ENCODE measurements at places on chromosomes 5 and 9.

GRCh38 chr9:16157216-16157615, 604.4 kb downstream of the CCDC171 start:
- DNase-seq = no peak

GRCh38 chr5:159163027-159163700, 46.2 kb downstream of the RNF145 start:
- DNase-seq = no peak

DNA sequence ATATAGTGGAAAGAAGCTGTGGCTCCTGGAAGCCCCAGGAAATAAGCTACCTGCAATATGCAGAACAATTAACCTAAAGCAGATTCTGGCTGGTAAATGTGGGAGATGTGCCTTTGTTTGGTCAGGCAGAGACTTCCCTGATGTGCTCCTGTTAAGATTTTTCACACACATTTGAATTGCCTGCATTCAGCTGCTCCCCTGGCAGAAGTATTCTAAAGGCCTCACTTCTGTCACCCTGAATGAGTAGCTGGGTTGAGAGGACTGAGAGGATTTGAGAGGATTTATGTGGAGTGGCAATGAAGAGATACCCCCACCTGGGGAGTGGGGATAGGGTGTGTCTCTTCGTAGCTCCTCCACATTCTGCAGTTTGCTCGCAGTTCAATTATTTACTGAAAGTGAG, 130.5 kb downstream of the ST8SIA4 start:
- no peak for DNase-seq

DNA sequence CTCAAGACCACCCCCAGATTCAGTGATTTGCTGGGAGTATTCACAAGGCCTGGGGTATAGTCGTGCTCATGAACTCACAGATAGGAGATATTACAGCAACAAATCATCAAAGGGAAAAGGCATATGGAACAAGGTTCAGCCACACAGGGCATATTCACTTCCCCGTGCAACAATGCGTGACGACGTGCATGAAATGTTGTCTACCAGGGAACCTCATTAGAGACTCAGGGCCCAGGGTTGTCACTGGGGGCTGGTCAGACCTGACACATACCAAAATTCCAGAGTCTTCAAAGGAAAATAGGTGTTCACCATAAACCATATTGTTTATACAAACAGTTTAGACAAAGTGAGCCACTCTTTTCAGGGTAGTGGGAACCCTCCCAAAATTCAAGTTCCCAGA, 212.4 kb downstream of the RFK start:
- no peak for DNase-seq

GRCh38 chr9:2764353-2764752, 47.0 kb downstream of the KCNV2 start:
- DNase-seq = peak; percentile 67

DNA sequence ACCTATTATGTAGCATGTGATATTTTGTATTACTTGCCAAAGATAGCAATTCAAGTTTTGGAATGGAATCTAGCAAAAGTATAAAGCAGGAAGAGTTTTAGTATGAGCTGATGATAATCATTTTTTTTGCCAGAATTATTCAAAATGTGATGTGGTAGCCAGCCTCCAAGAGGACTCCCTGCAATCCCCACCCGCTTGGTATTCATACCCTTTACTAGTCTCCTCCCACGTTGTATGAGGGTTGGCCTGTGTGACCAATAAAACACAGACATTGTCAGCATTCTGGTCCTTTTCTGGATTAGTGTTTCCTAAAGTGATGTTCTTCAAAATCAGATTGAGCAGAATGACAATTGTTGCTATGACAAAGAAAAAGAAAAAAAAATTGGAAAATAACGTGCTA, 63.8 kb downstream of the TARS1 start:
- no peak for DNase-seq

DNA sequence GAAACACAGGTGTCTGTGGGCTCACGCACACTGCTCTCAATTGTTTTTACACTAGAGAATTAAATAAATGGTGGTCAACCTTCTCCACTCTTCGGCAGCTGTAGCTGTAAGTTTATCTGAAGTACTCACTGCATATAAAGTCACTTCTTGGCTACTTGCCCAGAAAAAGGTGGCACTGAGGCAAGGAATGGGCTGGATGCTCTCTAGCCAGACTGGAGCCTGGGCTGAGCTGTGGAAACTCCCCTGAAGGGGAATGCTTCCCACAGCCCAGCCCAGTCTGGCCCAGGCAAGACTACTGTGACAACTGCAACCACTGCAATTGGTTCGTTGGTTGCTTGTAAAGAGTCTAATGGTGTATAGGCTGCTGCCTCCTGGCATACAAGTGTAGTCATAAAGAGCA, 4.5 kb downstream of the LEAP2 start:
- no peak for DNase-seq

- no peak for DNase-seq
Measured at GRCh38 chr5:106380736-106381135, 1290.0 kb downstream of the EFNA5 start.

DNA sequence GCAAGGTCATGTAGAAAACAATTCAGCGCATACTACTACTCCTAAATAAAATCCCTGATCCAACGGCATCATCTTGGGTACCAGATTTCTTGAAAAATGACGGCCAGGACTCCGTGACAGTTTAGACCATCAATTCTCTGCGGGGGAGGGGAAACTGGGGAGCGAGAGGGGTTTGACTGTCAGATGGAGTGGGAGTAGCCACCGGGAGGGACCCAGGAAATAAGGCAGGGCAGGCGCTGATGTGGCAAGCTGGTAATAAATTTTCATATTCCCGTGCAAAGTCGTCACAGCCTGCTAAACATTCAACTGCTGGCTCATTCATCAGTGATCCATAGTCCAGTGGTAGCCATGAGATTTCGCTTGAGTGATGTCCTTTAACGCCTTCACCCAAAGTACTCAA, 457 bp upstream of the CDH18 start:
- DNase-seq = no peak

DNA sequence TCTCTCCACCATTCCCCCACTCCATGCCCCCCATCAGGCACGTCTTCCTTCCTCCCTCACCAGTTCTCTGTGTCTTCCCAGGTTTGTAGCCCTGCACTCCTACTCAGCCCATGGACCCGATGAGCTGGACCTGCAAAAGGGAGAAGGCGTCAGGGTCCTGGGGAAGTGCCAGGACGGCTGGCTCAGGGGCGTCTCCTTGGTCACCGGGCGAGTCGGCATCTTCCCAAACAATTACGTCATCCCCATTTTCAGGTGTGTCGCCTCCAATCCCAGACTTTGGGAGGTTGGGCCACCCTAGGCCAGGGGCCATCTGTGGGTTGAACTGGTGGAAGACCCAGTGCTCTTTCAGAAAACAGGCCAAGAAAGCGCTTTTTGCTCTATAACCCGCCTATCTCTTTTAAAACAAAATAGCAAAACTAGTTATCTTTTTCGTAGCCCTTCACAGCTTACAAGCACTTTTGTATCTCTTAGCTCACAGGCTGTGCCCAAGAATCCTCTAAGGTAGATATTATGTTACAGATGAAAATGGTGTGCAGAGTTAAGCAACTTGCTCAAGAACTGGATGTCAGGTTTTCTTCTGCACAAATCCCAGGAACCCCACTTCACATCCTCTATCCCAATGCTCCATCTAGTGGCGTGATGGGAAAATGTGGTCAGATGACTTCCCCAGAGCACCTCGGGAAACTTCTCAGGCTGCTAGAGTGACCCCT, 56.2 kb downstream of the PLAC8L1 start:
- no peak for DNase-seq

- peak; percentile 55 for DNase-seq
Measured at GRCh38 chr9:34047864-34048726, 592 bp downstream of the UBAP2 start.

DNA sequence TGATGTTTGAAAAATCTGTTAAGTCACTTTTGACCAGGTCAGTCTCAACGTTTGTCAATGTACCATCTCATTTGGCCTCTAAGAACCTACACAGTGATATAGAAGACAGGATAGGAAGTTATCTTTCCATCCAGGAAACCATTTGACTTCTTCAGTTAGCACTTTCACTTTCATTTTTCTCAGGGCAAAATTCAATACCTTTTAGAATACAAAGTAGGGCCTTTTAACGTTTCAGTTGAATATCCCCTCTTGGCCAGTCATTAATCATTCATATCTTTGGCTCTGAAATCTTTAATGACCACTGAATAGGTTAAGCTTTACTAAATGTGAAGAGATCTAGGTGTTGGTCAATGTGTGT, 101.1 kb upstream of the GNAQ start:
- no peak for DNase-seq

DNA sequence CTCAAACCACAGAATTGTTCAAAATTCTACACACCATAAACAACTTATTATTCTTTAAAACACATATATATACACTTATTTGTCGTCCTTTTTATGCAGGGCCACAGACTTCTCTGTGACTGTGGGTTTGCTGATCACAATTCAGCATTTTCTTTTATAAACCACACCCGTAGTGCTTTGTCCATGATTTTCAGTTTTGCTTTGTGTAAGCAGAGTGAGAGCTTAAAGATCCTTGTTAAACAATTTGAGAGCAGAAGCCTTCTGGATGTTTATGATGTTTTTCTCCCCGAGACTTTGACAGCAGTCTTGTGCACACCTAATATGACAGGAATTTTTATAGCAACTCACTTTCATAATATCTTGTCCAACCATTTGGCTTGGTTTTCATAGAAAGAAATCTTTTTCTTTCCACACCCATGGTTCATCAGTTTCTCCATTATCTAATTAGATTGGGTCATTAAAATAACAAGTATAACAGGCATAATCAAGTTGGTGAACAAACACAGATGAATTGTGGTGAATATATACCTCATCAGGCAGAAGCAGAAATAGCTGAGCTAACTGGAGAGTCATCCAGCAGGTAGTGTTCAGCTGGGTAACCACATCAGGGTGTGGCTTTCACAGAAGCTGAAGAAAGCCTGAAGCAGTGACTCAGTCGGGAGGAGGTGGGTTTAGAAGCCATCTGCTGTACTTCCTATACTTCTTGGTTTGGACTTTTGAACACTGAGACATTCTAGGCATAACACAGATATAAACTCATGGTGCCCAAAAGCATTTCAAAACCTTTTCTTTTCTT, 232.8 kb downstream of the DOCK8 start:
- peak; percentile 61 for DNase-seq

- DNase-seq = no peak
Measured at GRCh38 chr9:18610956-18611355, 137.0 kb downstream of the ADAMTSL1 start.

Measured in stimulated activated naive CD8-positive, alpha-beta T cell treated with anti-CD3 and anti-CD28 coated beads, Interleukin-15, amount 100 ng/mL, for 72 hours (primary cell).